Activated naive CD4-positive, alpha-beta T cell treated with anti-CD3 and anti-CD28 coated beads for 36 hours (primary cell): ENCODE measurements at places on chromosomes 16 and 17.

DNA sequence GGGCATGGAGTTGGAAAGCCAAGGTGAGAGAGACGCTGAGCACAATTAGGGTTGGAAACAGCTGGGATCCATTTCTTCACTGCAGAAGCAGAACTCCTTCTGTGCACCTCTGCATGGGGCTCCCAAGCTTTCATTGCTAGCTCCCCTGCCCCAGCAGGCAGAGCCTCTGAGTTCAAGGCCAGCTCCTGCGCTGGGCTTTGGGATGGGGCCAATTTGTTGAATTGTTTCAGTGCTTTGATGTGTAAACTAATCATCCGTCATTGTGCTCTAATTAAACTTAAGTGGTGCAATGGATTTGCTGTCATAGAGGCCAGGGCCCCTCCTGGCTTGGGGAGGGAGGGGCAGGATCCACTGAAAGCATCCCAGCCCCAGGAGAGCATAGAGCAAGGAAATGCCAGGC is 13.5 kb upstream of the LYRM9 start:
- DNase-seq = no peak

GRCh38 chr17:77454242-77455095 is 313.7 kb downstream of the SEC14L1 start:
- peak; percentile 48 for DNase-seq

GRCh38 chr17:56098746-56099145 is 54.5 kb upstream of the ANKFN1 start:
- no peak for DNase-seq

- DNase-seq = no peak
These were observed 297.0 kb downstream of the MAP2K6 start for GRCh38 chr17:69711541-69711940.

GRCh38 chr16:2963723-2964474 is at the start of gene KREMEN2:
TSS of gene KREMEN2 (plus strand) at chr16:2964275. CDS start at chr16:2964521, 246 bp downstream.
- no peak for DNase-seq

DNA sequence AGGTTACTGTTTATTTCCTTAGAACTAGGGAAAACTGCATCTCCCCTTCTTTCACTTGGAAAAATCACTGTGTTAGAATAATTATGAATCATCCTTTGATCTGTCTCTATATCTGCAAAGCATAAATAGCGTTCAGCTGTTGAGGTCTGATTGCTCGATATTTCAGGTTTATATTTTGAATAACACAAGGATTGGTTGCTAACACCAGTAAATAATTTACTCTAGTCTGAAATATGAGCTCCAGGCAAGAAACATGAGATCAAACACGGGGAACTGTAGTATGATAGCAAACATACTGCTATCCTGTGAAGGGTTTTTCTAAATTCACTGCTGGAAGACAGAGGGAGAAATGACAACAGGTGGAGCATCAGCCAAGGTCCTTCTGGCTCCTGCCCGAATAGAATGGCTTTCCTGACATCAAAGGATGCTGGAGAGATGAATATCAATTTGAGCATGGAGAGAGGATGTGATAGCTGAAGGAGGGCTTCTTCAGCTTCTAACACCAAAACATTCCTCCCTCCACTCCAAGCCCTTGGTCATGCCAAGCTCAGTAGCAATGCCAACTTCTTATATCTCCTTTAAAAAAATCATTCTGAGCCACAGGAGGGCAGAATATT is 450.3 kb downstream of the SHISA9 start:
- DNase-seq = no peak

- DNase-seq = no peak
These were observed 17.5 kb downstream of the ABHD15 start for GRCh38 chr17:29549177-29549923.

- DNase-seq = peak; percentile 58
These were observed at the start of gene PRRT2 for GRCh38 chr16:29811896-29812665. TSS of gene PRRT2 (plus strand) at chr16:29812193. CDS start at chr16:29813055, 862 bp downstream.
